ENCODE measurements at places on chromosomes 3 and 15.
A peak's percentile ranks its signal among the peaks of the same experiment; 100 is the strongest.

GRCh38 chr3:54307566-54308180 lies 185.3 kb downstream of the CACNA2D3 start:
- no peak for DNase-seq

GRCh38 chr3:46705022-46705530 lies 3.9 kb downstream of the TMIE start:
- DNase-seq = peak; percentile 86

- DNase-seq = no peak
Observed at GRCh38 chr3:94671078-94671477, 608.2 kb downstream of the NSUN3 start.

DNA sequence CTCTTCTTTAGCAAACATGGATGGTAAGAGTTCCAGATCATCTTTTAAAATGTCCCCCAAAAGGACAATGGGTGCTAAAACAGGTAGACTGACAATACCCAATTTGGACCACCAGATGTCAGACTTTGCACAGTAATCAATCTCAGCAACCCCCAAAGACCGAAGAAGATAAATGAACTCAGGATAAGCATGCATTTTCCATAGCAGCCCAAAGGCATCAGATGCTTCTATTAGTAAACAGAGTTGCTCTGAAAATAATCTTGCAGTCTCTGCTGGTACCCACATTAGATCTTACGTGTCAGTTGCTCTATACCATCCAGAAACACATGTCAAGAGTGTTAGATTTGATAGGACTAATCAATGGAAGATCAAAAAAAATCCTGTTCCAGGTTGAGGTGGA lies 20.6 kb downstream of the MYH15 start:
- no peak for DNase-seq

GRCh38 chr15:82298520-82298919 lies 35.9 kb downstream of the SAXO2 start:
- DNase-seq = no peak

- no peak for DNase-seq
Observed at GRCh38 chr15:70799667-70800450, 36.5 kb upstream of the UACA start.

GRCh38 chr15:51077221-51078153 lies 17.2 kb downstream of the TNFAIP8L3 start:
- peak; percentile 81 for DNase-seq

DNA sequence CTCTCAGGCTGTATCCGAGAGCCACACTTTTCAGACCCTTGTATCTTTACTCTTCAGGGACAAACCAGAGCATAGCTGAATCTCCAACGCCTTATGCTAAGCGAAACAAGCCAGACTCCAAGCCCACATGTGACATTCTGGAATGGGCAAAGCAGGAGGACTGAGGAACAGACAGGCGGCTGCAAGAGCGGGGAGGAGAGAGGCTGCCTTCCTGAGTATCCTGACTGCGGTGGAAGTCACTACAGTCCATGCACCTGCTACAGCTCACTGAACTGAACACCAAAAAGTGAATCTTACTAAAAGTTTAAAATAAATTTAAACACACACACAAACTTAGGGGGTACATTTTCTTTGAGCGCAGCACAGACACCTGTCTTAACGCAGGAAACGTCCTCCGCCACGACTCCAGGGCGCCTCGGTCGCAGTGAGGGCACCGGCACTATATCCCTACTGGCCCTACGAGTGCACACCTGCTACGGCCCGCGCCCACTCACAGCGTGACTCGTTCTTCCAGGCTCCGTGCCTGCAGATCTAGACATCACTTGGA lies 1.4 kb downstream of the CYFIP1 start:
- DNase-seq = no peak

DNA sequence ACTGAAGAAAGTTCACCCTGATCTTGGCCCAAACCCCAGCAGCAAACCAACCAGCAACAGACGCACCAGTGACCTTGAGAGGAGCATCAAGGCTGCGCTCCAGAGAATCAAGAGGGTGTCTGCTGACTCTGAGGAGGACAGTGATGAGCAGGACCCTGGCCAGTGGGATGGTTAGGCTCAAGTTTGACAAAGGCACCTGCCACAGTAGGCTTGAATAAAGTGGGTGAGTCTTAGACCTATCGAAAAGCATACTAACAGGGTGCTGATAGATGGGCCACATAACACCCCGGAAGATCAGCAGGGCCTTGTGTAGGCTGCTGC lies 23.9 kb downstream of the WHAMM start:
- DNase-seq = no peak

- no peak for DNase-seq
Observed at GRCh38 chr3:145251311-145251710, 909.7 kb downstream of the PLOD2 start.

- no peak for DNase-seq
Observed at GRCh38 chr3:57717205-57717868, 24.5 kb upstream of the DENND6A start.

DNA sequence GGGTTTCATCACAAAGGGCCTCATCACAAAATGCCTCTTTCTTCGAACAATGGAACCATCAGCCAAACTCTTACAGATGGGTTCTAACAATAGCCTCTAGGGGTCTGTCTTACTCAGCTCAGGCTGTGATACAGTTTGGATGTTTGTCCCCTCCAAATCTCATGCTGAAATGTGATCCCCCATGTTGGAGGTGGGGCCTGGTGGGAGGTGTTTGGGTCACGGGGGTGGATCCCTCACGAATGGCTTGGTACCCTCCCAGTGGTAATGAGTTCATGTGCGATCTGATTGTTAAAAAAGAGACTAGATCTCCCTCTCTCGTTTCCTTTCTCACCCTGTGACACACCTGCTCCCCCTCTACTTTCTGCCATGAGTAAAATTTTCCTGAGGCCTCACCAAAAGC lies 47.9 kb upstream of the LIPC start:
- no peak for DNase-seq

GRCh38 chr3:132116601-132117000 lies 81.8 kb upstream of the CPNE4 start:
- DNase-seq = no peak

- DNase-seq = no peak
Observed at GRCh38 chr15:42890161-42890913, 30.2 kb downstream of the TTBK2 start.

GRCh38 chr3:125594581-125595011 lies 701 bp downstream of the OSBPL11 start:
- DNase-seq = no peak

DNA sequence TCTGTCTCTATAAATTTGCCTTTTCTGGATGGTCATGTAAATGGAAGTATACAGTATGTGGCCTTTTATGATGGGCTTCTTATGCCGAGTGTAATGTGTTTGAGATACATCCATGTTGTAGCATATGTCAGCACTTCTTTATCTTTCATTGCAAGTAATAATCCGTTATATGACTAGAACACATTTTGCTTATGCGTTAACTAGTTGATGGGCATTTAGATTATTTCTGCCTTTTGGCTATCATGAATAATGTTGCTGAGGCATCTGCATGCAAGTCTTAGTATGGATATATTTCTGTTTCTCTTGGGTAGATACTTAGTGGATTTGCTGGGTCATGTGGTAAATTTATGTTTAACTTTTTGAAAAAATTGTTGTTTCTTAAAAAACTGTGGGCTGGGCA lies 19.7 kb downstream of the KAT2B start:
- no peak for DNase-seq

- DNase-seq = peak; percentile 80
Observed at GRCh38 chr15:90530250-90531051, 728 bp downstream of the CRTC3 start.

DNA sequence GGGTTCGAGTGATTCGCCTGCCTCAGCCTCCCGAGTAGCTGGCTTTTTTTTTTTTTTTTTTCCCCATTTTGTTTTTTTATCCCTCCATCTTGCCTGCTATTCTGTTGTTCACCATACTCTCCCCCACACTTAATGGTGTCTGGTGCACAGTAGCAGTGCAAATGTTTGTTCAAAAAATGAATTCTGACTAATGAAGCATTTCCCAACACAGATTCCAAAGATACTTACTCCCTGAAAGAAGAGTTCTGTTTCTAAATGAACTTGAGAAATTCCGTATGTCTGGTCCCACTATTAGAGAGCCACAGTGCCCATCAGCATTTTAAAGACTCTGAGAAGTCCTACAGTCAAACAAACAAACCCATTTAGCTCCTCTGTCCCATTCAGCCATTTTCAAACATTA lies 9.5 kb downstream of the EDEM1 start:
- no peak for DNase-seq

DNA sequence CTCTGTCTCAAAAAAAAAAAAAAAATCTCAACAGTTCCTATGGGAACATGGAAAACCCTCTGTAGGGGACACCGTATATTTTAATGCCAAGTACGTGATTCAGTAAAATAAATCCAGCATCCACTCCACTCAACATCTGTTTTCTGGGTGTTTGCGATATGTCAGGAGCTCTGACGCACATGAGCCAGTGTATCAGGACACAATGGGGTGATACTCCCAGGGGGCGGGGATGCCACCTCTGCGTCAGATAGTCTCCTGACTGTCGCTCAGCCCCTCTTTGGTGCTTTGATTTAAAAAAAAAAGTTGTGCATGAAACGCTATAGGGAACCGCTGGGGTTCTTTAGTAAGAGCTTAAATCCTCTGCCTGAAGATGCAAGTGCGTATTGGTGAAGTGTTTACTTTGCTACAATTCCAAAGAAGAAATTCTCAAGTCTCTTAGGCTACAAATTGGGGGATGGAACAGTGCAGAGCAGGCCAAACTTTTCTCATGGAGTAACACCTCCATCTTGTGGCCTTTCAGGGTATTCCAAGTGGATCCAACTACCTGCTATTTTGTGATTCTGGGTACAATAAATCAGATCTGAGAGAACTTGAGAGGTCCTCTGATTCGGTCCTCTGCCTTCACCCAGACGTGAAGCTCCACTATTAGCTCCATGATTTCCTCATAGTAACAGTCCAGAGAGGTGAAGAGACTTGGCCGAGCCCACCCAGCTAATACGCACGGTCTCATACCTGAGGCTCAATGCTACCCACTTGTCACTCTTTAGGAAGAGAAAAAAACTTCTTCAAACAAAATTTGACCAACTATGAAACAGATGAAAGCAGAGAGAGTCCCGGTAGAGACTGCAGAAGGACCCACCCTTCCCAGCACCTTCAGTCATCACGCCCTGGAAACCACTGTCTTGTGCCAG lies 9.3 kb upstream of the NR2E3 start:
- DNase-seq = no peak

GRCh38 chr3:181629711-181630110 lies 82.0 kb upstream of the SOX2 start:
- DNase-seq = no peak

GRCh38 chr3:127674101-127674721 lies 1.5 kb downstream of the ABTB1 start:
- peak; percentile 57 for DNase-seq

DNA sequence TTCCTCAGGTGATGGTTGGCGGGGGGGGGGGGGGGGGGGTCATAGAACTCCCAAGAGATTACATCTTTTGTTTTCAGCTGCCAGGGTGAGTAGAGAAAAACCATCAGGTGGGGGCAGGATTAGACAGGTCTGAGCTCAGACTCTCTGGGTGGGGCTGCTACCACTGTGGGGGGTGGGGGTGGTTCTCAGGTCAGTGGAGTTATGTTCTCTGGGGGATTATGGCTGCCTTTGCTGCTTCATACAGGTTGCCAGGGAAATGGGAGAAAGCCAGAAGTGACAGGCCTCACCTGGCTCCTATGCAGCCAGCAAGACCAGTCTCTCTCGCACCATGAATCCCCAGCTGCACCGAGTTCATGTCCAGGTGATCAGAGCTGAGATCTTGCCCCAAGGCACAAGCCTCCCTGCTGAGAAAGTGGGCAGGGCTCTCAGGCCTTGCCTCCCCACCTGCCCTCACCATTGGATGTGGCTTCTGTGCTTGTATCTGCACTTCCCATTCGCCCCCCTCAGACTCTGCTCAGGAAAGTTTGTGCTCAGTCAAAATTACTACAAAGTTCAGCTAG lies 828.1 kb downstream of the MCTP2 start:
- DNase-seq = no peak

GRCh38 chr3:149460117-149460516 lies 14.4 kb upstream of the TM4SF4 start:
- DNase-seq = no peak

DNA sequence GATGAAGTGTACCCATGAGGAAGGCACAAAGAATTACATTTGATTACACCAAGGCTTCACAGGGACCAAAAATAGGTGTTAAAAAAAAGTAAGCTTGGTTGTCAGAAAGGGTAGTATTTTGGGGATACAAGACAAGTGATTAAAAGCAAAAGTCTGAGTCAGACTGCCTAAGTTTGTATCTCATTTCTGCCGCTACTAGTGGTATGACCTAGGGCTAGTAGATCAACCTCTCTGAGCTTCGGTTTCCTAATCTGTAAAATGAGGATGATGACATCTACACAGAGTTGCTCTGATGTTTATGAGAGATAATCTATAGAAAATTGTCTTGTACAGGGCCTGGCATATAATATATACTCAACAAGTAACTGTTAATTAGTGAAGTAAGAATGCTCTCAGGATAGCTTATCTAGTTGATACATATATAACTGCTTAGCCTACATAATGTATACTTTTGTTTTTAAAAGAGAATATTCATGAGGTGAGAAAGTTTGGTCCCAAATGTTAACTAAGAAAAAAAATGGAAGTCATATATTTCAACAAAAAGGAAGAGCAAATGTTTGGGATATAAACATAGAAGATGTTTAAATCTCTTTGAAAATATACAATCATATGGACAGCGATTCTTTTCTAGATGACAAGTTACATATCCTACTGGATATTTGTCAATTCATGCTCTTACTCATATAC lies 163.0 kb upstream of the SLC2A2 start:
- DNase-seq = no peak

GRCh38 chr3:100150473-100150872 lies 36.2 kb upstream of the FILIP1L start:
- no peak for DNase-seq

DNA sequence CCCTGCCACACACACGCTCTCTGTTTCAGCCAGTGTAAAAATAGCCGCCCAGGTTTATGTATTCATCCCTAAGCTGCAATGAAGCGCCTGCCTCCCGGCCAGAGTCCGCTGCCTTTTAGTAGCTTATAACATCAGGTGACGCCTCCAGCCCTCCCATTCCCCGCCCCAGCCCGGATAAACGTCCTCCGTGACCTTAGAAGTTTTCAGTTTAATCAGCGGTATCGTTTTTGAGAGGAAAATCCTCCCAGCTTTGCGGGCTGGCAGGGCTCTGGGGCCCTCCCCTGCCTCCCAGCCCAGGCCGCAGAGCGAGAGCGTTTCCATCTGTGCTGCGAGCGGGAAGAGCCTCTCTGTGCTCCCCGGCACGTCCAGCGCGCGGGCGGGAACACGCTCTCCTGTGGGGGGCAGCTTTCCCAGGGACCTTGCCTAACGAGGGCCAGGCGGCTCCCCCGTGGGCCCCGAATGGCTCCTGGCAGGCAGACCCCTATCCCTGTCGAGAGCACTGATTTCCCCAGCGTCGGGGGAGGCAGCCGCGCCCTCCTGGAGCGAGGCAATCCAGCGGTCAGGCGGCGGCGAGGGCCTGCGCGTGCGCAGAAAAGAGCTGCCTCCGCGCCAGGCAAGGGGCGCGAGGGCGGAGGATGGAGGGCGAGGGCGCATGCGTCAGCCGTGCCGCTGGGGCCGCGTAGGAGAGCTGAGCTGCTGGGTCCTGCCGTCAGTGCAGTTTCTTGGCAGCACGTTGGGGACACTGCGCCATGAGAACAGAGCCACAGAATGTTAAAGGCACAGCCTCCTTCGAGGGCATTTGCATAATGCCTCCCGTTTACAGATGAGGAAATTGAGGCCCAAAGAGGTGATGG lies 71.1 kb downstream of the CCNL1 start:
- peak; percentile 98 for DNase-seq

- DNase-seq = no peak
Observed at GRCh38 chr15:91871837-91872236, 18.3 kb downstream of the SLCO3A1 start.
